ENCODE measurements at places on chromosomes 11 and 22.
A peak's percentile ranks its signal among the peaks of the same experiment; 100 is the strongest.

DNA sequence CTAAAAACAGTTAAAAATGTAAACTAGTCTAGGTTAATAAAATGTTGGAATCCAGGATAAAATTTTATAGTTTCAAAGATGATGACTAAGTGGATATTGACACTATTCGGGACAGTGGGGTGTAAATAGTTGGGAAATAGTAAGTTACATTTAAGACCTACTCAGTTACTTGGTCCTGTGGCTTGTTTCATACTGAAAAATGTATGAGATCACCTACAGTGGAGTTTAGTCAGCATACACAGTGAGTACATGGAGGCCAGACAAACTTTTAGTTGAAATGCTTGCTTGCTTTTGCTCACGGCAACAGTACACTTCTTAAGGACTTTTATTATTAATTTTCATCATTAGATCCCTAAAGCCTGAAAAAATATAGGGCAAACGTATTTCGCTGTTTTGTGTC lies 16.1 kb downstream of the TRIM22 start:
- DNase-seq, result peak; percentile 52

DNA sequence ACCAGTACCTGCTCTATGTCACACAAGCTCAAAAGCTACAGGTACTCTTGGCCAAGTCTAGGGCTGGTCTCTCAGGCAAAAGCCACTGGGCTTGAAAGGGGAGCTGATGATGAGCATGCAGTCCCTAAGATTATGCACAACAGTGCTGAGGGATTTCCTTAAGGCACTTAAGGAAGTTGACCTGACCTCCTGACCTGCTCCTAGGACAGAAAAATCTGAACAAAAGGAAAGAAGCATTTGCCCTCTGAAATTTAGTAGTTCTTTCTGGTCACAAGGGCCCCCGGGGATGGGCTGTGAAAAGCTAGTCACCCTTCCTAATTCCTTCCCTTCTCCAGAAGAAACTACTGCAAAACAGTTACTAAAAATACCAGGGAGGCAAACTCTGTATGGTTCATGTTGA lies 83.6 kb upstream of the PHOX2A start:
- no peak for DNase-seq

DNA sequence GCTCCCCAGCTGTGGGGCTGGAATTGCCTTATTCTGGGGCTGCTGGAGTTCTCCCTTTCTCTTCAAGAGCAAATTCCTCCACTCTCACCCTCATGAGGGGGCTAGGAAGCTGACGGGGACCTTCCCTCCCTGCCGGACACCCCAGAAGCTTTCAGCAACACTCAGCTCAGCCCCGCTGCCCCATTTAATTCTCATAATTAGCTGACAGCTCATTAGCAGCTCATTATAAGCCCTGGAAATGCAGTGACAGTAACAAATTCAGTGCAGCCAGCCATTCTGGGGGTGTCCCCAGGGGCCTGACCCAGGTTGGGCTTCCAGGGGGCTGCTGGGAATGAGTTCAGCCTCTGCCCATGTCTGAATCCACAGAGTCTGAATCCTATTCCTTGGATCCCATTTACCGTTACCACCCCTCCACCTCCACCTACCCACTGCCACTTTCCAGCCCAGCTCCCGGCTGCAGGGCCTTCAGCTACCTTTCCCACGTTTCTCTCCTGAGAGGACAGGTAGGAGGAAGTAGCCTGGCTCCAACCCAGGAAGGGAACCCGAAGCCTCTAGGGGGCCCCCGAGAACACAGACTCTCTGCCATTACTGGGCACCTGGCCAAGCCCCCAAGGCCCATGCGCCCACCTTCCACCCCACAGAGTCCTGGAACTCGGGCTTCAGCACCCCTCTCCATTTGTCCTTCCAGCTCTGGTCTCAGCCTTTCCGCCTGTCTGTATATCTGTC lies 101.7 kb upstream of the LMO1 start:
- DNase-seq, result no peak

GRCh38 chr22:21634081-21634480 lies 1.5 kb downstream of the CCDC116 start:
- DNase-seq, result no peak

- peak; percentile 88 for DNase-seq
These were observed 33.1 kb upstream of the ARHGAP32 start for GRCh38 chr11:129225190-129225589.

DNA sequence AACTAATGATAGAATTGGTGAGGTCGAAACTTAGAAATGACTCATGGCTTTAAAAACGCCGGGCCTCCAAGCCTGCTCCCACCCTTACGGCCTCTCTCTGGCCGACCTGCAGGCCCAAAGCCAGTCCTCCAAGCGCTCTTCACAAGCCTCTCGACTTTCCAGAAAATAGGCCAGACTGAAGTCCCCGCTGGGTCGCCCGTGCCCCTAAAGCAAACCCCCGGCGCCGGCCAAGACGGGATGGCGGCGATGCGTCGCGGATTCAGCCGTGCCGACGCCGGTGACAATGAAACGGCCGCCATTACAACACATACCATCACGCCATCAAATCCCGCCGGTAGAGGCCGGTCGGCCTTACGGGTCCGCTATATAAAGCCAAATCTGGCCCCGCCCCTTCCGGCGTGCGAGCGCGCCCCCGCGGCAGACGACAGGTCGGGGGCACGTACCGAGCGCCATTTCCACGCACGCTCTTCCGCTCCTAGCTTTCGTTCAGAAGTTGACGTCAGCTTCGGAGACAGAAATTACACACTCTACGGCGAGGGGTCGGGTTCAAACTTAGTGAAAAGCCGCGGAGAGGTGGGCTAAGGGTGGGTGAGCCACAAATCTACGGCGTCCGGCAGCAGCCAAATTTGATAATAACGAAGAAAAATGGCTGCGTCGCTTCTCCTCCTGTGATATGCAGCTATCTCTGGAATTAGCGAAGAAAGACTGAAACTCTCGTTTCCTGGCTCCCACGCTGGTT lies at the start of gene RPL3:
RPL3 (minus strand) TSS at position 340 of the 739 bp plus-strand sequence; CDS start at position 314, 26 bp downstream.
- DNase-seq, result peak; percentile 97

All from epithelial cell of esophagus (primary cell).